Activated CD4-positive, alpha-beta T cell treated with anti-CD3 and anti-CD28 coated beads, Interleukin-2, amount 10 ng/mL, durations not matched to agents 24 days and 14 days (primary cell): ENCODE measurements at places on chromosomes 12 and 14.

DNA sequence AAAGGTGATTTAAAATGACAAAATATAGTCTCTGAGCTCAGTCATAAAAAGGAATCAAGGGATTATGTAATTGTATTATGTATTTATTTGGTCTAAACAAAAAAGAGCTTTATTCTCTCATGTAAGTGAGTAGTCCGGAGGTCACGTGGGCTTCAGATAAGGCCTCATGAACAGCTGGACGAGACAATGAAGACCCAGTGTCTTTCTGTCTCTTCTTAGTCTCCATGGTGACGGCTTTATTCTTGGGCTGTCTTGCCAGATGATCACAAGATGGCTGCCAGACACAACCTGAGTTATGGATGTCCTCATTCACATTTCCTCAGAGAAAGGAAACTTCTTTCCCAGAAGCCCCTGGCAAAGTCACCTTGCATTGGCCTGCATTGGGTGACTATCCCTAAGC lies 98.6 kb downstream of the ARF6 start:
- no peak for DNase-seq

DNA sequence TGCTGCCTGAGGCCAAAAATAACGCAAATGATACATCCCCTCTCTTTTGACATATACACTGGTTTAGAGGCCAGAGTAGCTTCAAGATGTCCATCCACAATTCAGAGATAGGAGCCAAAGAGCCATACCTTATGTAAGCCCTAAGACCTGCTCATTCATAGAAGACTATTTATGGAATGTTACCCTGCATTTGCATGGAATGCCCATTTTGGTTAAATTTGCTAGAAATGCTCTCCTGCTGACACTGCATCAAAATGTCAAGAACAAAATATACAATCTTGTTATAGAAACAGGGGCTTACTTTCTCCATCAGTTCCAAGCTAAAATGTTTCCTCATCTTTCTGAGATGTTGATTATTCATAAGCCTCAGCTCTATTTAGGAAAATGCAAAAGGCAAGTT lies 183.3 kb upstream of the CDKN3 start:
- DNase-seq, result no peak

DNA sequence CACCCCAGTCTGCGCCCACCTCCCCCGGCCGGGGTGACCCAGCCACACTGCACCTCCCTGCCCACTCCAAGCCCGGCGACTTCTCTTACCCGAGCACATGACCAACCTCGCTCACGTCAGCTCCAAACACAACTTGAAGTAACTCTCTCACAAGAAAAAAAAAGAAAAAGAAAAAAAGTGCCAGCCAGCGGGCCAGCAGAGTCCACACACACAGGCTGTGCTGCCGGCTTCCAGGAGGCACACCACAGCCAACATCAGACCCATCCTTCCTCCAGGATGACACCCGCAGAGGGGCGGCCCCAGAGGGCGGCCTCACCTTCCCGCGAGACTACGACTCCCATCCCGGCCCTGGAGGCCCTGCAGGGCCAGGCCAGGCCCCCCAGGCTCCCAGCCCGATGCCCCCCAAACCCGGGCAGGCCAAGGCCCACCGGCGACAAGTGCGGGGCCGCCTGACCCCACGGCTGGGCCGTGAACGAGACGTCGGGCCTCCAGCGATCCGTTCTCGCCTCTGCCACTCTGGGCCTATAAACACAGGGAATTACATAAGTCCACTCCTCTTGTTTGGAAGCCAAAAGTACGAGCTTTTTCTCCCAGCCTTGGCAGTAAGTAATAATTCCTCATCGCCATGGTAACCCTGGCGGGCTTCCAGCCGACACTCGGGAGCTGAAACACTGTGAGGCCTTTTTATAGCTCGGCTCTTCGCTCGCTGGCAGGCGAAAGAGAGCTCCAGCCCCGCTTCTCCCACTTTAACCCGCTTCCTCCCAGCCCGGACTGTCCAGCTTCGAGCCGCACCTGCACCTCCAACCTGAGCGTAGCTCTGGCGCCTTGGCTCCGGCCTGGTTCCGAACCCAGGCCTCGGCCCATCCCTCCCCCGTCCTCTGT lies 49.1 kb downstream of the NCOR2 start:
- no peak for DNase-seq

DNA sequence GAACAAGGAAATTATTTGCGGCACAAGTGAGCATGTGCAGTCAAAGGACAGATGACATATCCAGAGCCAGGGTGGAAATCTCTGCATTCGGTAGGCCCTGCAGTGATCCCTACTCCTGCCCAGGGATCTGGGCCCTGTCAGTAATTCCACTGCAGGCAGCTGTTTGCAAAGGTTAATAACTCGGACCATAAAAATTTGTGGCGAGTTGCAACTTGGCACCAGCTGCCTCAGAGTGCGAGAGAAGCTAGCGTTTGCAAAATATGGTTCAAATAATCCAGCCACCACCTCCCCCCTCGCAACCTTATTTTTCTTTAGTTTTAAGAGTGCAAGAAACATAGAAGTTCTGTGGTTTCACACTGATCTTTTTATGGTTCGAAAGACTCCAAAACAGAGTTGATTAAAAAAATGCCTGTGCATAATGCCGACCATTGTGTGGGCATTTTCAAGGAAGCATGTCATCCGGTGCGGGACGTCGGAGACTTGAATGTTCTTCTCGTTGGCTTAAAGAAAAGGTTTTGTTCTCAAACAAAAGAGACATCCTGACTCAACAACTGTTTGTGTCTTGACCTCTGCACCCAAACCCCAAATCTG lies 224.5 kb downstream of the BCL11B start:
- DNase-seq, result no peak

DNA sequence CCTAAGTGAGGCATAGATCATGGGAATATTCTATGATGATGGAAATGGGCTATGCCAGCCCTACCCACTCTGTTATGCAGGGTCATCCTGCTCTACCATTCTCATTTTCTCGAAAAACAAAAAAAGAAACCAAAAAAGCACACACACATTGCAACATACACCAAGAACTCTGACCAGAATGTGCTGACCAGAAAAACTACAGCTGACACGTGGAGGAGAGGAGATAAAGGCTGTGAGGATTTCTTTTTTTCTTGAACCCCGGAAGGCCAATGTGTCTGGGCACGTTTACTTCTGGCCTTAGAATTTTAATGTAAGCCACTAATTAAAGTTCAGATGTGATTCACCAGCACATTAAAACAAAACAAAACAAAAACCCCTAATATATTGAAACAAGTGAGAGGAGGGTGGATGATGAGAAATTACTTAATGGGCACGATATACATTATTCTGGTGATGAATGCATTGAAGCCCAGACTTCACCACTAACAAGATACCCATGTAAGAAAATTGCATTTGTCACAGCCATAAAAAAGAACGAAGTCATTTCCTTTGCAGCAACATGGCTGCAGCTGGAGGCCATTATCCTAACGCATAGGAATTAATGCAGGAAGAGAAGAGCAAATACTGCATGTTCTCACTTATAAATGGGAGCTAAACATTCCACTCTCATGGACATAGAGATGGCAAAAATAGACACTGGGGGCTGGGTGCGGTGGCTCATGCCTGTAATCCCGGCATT lies 66.3 kb upstream of the PLEKHG3 start:
- no peak for DNase-seq

- no peak for DNase-seq
These were observed 29.7 kb downstream of the CLMN start for GRCh38 chr14:95290021-95290420.
